ENCODE measurements at places on chromosomes 6 and 20.

DNA sequence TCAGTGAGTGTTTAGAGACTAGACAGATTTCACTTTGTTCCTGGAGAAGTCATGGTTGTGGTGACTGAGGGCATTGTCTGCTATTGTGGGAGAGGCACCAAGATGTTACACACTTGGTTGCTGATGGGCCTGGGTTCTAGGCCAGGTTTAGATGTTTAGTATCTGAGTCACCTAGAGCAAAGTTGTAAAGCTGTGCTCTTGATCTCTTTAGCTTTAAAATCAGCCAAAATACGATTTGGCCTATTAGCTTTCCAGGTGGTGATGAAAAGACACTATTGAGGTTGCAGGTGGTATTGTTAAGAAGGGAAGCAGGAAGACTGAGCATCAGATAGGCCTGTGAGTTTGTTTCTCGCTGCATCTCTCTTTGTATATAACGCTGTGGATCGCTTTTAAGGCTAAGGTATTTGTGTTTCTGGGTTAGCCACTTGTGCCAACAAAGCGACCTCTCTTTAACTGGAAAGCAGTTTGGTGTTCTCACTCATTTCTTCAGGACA, 48.6 kb downstream of the FOXO3 start:
- no peak for DNase-seq

DNA sequence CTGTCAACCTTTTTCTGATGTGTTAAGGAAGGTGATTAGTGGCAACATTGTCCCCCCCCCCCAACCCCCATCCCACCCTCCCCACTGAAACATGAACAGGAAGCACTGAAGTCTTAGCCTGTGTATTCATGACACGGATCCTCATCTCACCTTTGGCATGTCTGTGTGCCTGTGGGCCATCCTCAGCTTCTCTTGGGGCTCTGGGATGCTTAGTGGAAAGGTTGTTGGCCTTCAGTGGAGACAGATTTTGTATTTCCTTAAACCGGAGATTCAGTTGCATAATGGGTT, 93.6 kb downstream of the RREB1 start:
- DNase-seq = no peak

GRCh38 chr20:63911176-63911575, 16.2 kb downstream of the DNAJC5 start:
- no peak for DNase-seq

GRCh38 chr6:166957087-166957804, 896 bp upstream of the RNASET2 start:
- DNase-seq = peak; percentile 15

DNA sequence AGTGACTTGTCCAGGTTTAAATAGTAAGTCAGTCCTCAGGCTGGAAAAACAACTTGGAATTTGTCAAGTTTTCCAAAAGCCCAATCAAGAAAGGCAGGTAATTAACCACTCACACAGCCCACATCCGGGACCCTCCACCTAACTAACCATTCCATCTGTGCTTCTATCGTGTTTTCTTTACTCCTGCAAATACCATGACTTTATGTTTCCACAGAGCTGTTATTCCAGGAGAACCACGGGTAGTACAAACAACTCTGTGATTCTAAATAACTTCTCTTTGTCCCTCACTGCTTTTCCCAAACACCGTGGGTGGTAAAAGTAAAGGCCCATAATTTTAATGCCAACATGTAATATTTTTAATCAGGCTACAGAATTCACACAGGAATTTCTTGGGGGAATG, 49.6 kb upstream of the NT5E start:
- DNase-seq = no peak

DNA sequence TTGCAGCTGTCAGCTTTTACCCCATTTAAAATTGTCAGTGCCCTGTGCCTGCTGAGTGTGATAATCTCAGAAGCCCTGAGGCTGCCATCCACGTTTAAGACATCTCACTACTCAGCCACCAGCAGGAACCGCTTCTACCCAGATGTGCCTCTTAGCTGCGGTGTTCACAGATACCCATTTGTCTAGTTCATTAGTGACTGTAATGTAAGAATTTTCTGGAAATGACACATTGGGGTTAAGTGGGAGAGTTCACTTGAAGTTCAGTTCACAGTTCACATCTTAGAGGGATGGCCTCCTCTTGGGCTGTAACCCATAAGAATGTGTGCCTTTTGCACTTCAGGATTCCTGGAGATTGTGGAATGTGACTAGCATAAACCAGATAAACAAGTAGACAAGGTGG, 477.7 kb downstream of the BTBD3 start:
- no peak for DNase-seq

- no peak for DNase-seq
Observed at GRCh38 chr20:6086868-6087267, 33.0 kb upstream of the LRRN4 start.

- DNase-seq = no peak
Observed at GRCh38 chr6:18823782-18824386, 436.7 kb downstream of the RNF144B start.

DNA sequence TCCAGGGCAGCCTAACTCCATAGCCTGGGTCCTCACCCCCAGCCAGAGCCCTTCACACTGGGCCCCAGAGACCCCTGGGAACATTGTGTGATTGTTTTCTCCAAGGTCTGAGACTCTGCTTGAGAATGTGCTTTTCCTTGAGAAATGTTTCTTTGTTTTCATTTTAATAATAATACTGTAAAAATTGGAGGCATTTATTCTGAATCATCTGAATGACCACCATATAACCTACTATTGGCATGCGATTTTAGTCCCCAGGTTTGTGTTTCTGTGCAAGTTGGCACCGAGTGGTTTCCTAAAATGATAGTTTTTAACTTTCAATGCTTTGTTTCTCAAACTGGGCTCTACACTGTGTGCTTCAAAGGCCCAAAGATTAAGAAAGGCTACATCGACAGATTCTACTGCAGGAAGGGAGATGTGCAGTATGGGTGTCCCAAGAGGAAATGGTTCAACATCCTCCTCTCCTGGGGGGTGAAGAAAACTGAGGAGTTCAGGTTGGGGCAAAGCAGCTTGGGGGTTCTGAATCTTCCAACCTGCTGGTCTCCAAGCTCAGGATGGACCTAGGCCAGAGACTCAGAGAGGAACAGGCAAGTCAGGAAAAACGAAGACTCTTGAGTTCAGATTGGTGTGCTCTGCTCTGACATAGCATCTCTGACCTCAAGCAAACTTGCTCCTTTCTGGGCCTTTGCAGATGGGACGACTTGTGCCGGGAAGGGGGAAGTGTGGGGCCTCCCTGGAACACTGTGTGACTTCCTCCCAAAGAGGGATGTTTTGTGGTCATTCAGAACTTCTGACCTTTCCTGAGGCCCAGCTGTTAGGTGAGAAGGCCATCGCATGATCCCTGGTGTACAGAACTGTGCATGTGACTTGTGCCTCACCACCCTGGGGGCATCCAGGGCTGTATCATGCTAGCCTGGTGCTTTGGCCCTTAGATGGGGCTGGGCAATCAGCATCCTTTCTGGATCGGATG, 31.0 kb downstream of the DAAM2 start:
- DNase-seq = no peak

DNA sequence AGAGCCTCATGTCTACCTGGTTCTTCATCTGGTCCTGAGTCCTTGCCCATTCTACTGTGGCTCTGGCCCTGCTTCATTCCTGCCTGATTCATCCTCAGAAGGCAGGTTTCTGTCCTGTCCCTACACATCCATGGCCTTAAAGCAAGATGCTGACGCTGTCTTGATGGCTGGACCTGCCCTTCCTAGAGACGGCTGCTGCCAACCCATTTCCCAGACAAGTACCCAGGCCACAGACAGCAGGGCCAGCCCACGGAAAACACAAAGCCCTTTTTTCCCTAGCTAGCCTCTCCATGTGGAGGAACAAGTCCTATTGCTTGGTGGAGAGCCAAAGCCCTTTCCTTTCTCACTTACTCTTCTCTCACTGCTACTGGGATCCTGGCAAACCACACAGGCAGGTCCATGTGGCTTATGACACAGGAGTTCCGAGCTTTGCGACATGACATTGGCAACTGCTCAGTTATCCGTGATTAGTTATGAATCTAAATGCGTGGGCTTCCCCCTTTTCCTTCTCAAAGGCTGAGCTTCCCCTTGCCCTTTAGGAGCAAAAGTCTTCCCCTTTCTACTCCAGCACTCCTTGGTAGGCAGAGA, 72.9 kb downstream of the SLC22A3 start:
- DNase-seq = no peak

DNA sequence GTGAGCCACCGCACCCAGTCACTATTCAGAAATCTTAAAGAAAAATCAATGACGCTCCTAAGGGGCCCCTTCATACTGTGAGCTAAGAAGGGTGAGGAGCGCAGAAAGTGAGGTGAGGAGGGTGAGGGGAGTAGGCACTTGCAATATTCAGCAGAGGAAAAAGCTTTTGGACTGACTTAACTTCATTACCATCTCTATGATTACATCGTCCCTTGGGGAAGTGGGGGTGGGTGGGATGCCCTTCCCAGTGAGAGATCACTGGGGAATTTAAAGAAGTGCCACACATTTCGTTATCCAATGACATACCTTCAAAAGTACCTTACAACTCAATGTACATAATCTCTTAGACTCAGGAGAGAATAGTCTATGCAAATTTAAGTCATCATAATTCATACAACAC, 46.5 kb downstream of the SMLR1 start:
- no peak for DNase-seq

GRCh38 chr20:64203037-64203777, 39.0 kb downstream of the MYT1 start:
- DNase-seq = peak; percentile 30

GRCh38 chr20:58500256-58500655, 14.9 kb downstream of the APCDD1L start:
- no peak for DNase-seq

DNA sequence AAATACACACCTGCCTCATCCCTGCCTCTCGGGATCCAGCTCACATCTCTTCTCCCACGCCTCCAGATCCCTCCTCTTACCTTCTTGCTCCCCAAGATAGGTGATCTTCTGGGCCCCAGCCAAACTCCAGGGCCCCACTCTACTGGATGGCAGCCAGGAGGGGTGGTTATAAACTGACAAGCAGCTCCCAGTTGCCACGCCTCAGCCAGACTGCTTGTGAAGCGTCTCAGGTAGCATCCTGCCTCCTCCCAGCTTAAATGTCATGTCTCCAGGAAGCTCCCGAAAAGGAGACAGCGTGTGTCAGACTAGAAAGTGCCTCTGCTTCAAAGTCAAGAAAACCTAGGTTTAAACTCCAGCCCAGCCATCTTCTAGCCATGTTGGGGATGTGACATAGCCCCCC, 114.1 kb downstream of the LRFN2 start:
- DNase-seq = no peak

GRCh38 chr20:50467174-50467573, 43.0 kb upstream of the PTPN1 start:
- DNase-seq = no peak

- no peak for DNase-seq
Observed at GRCh38 chr6:89503641-89504040, 70.7 kb downstream of the ANKRD6 start.

- DNase-seq = no peak
Observed at GRCh38 chr6:4191271-4191721, 55.9 kb upstream of the ECI2 start.

- no peak for DNase-seq
Observed at GRCh38 chr6:22251348-22251747, 45.5 kb downstream of the PRL start.

- DNase-seq = no peak
Observed at GRCh38 chr6:5261545-5262109, 314 bp downstream of the FARS2 start.

GRCh38 chr6:108714101-108714765, 134.0 kb upstream of the ARMC2 start:
- DNase-seq = no peak

DNA sequence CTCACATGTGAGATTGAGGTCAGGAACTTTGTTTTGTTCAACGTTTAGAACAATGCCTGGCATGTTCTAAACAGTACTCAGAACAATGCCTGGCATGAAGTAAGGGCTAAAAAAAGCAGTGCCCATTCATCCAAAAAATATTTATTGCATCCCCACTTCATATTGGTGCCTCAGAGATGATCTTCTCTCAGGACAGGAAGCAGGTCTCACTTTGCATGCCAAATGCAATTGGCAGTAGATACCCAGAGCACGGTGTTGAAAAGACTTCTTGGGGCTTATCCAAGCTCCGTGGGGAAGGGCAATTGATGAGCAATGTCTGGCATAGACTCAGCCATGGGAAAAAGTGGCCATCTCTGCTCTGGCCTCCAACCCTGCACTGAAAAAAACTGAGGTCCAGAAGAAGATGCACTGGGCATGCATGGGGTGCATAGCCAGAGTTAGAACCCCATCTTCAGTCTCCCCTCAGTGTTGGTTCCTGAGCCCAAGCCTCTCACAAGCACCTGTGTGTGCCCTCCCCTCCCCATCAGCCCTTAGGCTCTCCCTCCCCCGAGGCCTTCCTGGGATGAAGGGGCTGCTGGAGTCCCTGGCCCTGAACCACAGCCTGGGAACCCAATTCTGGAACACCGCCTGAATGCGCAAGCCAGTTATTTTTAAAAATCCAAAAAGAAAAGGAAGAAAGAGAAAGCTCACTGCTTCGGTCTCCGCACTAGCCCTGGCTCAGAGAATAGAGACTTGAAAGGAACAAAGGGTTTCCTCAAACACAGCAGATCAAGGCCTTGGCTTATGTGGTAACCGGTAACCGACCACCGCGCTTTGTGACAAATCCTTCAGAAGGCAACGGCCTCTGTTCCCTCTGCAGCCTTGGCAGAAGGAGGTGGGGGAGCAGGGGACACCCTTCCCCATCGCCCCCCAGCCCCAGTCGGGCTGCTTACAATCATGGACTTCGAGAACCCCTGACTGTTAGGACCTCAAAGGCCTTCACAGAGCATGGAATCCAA, 78.5 kb upstream of the SIRPA start:
- no peak for DNase-seq

- DNase-seq = no peak
Observed at GRCh38 chr6:80134065-80134464, 27.6 kb downstream of the BCKDHB start.

DNA sequence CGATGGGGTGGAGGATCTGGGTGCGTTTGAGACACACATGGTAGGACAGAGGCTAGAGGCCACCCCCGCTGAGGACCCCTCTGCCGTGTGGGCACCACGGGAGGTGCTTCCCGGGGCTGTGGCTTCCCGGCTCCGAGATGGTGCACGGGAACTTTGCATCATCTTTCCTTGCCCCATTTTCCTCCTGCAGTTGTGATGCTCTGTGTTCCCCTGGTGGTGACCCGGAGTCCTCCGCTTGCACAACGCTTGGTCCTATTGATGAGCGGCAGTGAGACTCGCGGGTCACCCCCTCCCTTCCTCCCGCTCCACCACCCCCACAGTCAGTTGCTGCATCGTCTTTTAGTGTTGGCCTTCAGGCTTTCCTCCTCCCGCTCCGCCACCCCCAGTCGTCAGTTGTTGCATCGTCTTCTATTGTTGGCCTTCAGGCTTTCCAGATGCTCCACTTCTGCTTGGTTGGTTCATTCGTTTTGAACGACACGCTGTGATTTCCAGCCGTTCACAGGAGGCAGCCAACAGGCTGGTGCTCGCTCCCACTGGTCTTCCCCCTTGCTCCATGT, 37.3 kb downstream of the PYGB start:
- no peak for DNase-seq

Measured in neuronal stem cell (in vitro differentiated cells).